ENCODE measurements at places on chromosomes 7 and 10.

DNA sequence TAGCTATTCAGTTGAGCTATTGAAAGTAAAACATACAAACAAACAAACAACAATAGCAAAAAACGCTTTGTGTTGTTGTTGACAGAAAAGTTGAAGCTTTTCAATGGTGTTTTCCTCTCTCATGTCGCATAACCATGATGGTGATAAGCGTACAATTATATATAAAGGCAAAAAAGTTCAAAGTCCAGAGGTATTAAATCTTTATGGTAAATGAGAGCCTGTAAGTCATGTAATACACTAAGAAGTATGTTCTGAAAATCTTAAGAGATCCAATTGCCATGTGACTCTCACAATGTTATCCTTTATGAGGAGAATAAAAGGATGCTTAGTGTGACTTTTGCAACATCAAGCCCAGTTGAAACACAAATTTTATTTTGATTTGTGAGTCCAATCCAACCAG lies 93.9 kb downstream of the PPP1R9A start:
- DNase-seq, result no peak

GRCh38 chr10:123995461-123996131 lies 97.8 kb downstream of the CHST15 start:
- DNase-seq, result no peak

GRCh38 chr10:4353964-4354363 lies 472.0 kb upstream of the AKR1E2 start:
- no peak for DNase-seq

DNA sequence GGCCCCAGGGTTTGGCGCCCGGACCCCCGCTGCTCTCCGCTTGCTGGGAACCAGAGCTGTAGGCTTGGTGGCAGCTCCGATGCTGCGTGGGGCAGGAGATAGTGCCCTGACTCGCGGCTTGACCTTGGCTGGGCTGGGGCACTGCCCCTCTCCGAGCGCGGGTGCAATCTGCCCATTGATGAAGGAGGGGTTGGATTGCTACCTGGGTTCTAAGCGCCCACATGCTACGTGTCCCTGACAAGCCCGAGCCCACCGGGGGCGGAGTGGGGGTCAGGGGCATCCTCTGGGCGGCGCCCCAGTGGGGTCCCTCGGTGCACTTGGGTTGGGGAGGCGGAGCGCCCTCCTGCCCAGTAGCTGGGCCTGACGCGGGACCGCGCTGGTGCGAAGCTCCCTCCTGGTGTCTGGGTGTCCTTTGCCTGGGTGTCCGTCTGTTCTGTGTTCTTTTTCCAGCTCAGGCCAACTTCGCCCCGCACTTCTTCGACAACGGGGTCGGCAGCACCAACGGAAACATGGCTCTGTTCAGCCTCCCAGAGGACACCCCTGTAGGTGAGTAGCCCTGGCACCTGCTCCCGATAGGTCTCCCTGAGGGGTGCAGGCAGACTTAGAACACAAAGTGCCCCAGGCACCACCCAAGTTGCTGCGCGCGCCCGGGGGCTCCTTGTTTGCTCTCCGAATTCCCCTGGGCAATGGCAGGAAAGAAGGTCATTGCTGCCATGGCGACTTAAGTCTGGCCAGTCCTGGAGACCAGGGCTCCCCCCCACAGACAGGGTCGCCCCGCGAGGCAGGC lies 900 bp downstream of the CDHR1 start:
- DNase-seq, result no peak

- DNase-seq, result no peak
Measured at GRCh38 chr10:103986360-103986759, 19.4 kb downstream of the SLK start.

- DNase-seq, result no peak
Measured at GRCh38 chr10:102450124-102450373, 1.3 kb downstream of the C10orf95 start.

DNA sequence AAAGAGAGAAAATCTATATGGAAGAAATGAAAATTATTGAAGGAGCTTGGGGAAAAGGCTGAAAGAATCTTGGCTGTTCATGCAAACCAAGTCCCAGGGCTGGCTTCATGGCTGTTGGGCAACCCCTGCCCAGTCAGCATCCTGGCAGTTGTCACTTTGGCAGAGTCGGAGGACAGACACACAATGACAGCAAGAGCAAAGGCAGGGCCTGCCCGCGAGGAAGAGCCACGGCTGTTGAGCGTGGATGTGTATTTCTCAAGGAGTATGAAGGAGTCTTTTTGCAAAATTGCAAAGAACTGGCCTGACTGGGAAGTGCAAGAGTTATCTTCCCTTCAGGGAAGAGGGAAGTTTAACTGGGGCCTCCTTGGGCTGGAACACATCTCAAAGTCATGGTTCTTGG lies 11.7 kb downstream of the PTPRE start:
- DNase-seq, result no peak

- DNase-seq, result no peak
Measured at GRCh38 chr7:93894966-93895640, 4.5 kb upstream of the TFPI2 start.

DNA sequence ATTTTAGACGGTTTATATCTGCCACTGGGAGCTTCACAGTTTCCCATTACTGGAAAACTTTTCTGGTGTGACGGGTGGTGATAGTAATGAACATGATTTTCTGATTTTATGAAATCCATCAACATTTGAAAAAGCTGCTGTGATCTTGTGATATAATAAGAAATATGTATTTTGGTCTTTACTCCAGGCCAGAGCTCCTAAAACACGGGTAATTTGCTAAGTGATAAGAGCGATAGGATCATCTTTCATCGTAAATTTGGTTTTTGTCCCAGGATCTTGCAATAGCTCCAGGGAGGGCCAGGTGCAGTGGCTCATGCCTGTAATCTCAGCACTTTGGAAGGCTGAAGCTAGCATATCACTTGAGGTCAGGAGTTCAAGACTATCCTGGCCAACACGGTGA lies 10.8 kb upstream of the RNF216 start:
- no peak for DNase-seq

GRCh38 chr10:110843031-110843430 lies 28.7 kb upstream of the PDCD4 start:
- DNase-seq, result peak; percentile 27

GRCh38 chr7:100965723-100966541 lies 3.4 kb upstream of the MUC12 start:
- peak; percentile 52 for DNase-seq

GRCh38 chr7:140229101-140229525 lies 52.3 kb upstream of the KDM7A start:
- no peak for DNase-seq

GRCh38 chr10:119161680-119162451 lies 3.6 kb downstream of the SFXN4 start:
- DNase-seq, result no peak

GRCh38 chr7:137968890-137969289 lies 33.0 kb downstream of the CREB3L2 start:
- no peak for DNase-seq

DNA sequence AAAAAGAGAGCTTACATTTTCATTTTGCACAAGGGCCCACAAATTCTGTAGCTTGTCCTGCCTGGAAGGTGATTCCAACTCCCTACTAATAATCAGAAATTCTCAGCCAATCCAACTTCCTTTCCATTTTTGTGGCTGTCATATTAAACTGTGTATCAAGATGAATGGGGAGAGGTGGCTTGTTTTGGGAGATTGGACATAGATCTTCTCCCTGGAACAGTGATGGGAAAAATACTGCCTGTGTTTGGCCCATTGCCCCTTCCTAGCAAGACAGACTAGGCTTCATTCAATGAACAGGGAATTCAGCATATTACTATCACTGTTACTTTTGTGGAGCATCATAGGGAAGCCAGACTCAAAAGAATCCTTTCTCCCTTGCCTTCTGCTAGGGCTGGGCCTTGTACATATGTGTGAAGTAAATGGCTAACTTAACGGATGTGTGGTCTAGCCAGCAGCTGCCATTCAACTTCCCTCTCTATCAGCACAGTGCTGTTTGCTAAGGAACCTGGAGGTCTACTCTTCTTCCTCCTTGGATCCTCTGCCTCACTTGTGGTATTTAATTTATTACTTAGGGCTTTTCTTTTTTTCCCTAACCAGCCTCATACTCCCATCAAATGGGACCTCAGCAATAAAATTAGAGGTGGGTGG lies 326.0 kb downstream of the BICC1 start:
- DNase-seq, result no peak

- no peak for DNase-seq
Measured at GRCh38 chr7:69749994-69750393, 151.7 kb downstream of the AUTS2 start.

GRCh38 chr7:147207988-147208387 lies 1091.4 kb downstream of the CNTNAP2 start:
- no peak for DNase-seq

DNA sequence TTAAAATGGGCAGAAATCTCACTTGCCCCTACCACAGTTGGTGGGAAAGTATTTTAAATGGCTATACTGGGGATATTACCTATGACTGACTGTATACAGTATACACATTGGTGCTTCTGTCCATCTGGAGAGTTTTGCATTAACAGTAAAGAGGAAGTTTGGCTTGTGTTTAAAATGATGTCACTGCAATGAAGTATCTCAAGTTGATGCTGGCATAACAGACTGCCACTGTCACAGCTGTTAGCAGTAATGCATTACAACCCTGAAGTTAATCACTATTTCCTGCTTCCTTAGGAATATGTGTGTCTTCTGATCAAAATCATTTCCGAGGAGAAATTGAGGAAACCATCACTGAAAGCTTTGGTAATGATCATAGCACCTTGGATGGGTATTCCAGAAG lies 1.9 kb downstream of the DKK1 start:
- no peak for DNase-seq

- no peak for DNase-seq
Measured at GRCh38 chr7:27374958-27375841, 132.6 kb downstream of the EVX1 start.

- no peak for DNase-seq
Measured at GRCh38 chr10:110083884-110084283, 76.1 kb downstream of the ADD3 start.

GRCh38 chr7:69659983-69660382 lies 61.7 kb downstream of the AUTS2 start:
- DNase-seq, result no peak

DNA sequence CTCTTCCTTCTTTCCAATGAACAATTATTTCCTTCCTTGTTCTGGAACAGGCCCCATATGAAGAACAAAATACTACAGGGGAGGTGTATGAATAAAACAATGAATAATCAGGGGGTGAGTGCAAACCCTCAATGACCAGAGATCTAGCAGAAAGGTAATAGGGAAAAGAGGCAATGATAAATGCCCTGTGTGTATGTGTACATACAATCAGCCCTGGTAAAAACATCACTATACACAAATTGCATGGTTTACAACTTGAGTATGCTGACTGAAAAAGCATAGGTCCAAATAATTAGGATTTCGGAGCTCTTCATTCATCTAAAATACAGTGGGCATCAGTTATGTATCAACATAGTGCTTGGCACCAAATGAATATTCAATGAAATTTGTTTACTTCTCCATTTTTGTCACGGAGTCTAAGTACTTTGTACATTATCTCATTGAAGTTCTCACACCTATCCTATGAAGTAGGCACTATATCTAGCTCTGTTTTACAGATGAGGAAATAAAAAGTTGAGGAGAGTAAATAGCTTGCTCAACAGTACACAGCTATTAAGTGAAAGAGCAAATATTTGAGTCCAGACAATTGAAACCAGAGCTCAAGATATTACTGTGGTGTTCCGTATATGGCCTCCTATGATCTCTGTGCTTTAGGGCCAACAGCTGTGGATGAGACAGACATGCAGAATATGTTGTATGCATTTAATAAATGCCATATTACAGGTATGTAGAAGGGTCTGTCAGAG lies 1065.4 kb downstream of the SORCS3 start:
- DNase-seq, result no peak

DNA sequence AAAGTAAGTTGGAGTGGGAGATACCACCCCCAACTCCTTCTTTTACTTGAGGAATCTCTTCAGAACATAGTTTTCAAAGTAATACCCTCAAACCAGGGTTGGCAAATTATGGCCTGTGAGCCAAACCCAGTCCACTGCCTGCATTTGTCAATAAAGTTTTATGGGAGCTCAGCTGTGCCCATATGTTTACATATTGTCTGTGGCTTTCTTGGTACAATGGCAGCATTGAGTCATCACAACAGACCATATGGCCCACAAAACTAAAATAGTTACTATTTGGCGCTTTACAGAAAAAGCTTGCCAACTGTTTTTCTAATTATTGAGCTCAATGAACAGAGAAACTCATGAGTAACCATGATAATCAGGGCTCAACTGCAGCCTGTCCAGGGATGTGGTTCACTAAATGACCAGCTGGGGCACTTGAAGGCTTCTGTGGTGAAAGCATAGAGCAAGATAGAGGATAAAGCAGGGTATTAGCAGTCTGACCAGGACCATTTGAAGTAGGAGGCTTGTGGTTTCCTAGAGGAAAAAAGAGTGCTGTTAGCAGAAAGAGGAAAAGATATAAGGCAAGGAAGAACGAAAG lies 196.0 kb upstream of the GRB10 start:
- no peak for DNase-seq

DNA sequence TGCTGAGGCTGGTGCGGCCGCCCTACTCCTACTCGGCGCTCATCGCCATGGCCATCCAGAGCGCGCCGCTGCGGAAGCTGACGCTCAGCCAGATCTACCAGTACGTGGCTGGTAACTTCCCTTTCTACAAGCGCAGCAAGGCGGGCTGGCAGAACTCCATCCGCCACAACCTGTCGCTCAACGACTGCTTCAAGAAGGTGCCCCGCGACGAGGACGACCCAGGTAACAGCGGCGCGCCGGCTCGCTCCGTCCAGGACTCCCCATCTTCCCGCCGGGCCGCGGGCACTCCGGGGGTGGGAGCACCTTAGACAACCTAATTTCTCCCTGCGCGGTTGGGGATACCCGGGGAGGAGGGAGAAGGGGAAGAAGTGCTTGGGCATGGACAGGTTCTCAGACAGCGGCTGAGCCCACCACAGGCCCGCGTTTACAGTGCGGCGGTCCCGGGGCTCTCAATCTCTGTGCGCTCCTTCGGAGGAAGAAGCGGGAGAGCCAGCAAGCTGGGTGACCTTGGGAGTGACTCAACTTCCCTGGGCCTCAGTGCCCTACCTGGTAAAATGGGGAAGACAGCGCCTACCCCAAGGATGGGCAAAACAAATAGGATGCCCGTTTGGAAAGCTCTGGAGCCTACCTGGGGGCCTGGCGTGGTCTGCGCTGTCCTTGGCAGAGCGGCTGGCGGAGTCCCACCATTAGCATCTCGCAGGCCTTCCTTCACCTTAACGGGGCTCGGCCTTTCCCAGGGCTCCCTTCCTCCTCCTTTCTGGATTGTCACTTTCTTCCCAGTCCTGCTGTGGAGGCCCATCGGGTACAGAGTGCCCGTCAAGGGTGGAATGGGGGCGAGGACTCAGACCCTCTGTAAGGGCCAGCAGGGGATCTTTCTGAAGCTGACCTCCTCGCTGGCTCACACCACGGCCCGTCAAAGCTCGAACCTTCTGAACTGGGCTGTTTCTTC lies 852 bp downstream of the FOXI2 start:
- no peak for DNase-seq

- DNase-seq, result no peak
Measured at GRCh38 chr10:73850863-73851461, 23.4 kb downstream of the CAMK2G start.

GRCh38 chr10:79352035-79352877 lies 5.0 kb downstream of the PPIF start:
- DNase-seq, result no peak

DNA sequence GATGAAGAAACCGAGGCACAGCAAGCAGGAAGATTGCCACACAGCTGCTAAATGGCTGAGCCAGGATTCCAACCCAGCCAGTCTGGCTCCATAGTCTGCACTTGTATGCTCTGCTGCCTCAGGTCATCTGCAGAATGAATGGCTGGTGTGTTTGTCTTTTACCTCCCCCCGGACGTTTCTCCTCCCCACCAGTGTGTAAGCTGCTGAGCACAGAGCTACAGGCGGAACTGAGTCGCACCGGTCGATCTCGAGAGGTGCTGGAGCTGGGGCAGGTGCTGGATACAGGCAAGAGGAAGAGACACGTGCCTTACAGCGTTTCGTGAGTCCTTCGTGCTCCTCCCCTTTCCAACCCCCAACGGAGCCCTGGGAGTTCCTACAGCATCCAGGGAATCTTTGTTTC lies 2.6 kb downstream of the CNPY4 start:
- no peak for DNase-seq

Data from activated T-helper 9 cell treated with anti-CD3 and anti-CD28 coated beads, Interleukin-2, amount 50 U/mL, for 16 hours (primary cell).